ENCODE measurements at places on chromosomes 2 and 18. TPM values are rescaled to one million over a fixed set of nuclear protein-coding genes. Genes with fewer than 3 reads are reported as not detected.

- DNase-seq: no peak
Measured at GRCh38 chr2:201759567-201759966, 21.2 kb downstream of the ALS2 start.

DNA sequence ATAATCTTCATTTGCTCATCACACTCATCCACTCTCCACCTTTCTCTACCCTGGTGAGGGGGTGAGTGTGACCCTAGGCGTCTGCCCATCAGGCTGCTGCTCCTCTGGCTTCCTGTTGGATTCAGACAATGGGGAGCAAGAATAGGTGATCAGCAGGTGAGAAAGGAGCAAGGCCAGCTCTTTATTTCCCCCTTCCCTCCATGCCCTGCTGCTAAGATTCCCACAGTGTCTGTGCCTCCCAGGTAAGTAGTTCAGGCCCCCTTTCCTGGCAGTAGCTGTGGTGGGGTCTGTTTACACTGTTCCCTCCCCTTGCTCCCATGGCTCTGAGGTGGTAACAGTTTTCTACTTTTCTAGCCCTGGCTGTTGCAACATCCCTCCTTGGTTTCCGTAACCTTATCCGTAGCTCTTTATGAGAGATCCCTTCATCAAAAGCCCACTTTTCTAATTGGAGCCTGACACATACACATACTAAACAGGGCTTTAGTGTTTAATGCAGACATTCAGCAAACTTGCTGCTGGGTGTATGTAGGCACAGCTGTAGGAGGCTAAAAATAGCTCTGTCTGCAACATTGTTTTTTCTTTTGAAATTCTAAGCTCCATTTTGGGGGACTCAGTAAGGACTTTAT, 27.5 kb downstream of the MAP2 start:
- DNase-seq: no peak

DNA sequence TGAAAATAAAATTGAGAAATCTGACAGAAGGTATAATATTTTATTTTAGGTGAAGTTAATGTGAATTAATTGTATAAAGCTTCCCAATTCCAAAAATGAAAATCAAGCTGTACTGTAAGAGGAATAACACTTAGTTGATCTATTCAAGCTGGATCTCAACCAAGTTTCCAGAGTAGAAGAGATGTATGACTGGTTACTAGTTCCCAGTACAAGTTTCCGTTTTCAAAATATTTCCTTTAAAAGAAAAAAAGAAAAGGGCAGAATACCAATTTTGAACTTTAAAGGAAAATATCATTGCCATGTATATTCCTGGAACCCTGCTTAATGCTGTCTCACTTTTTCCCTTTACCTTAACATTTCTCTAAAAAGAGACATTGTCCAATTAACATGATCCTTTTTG, 308.5 kb downstream of the IRS1 start:
- no peak for DNase-seq

- DNase-seq: no peak
Measured at GRCh38 chr18:48572402-48573126, 33.7 kb downstream of the CTIF start.

DNA sequence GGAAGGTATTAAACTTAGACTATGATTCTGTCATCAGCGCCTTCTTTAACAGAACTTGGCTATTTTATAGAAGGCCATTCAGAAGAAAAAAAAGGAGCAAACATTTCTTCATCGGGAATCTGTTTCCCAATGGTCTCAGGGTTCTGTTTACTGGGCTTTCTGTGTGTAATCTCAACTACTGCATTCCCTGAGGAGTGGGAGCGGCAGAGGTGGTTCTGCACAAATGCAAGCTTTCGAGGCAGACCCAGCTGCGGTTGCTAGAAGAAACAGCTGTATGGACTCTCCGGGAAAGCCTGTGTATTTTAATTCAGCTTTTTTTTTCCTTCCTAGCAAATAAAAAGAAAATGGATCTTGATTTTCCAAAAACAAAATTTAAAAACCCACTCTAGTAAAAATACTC, 250.7 kb downstream of the NAPG start:
- DNase-seq: no peak

- no peak for DNase-seq
Measured at GRCh38 chr2:16678964-16679363, 13.3 kb upstream of the CYRIA start.

- DNase-seq: no peak
Measured at GRCh38 chr2:95374029-95374428, 28.5 kb upstream of the FAHD2A start.

DNA sequence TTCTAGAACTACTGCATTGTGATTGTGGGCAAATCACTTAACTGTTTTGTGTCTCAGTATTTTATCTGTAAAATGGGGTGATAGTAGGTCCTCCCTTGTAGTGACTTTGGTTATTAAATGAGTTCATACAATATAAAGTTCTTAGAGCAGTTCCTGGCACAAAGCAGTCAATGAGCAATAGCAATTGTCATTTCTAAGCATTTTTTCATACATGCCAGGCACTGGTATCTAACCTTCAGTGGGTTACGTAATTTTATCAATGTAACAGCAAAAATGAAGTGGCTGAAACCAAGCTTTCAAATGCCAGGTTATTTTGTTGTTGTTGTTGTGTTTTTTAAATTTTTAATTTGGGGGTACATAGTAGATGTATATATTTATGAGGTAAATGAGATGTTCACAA, 401.9 kb downstream of the MEIS1 start:
- DNase-seq: no peak

DNA sequence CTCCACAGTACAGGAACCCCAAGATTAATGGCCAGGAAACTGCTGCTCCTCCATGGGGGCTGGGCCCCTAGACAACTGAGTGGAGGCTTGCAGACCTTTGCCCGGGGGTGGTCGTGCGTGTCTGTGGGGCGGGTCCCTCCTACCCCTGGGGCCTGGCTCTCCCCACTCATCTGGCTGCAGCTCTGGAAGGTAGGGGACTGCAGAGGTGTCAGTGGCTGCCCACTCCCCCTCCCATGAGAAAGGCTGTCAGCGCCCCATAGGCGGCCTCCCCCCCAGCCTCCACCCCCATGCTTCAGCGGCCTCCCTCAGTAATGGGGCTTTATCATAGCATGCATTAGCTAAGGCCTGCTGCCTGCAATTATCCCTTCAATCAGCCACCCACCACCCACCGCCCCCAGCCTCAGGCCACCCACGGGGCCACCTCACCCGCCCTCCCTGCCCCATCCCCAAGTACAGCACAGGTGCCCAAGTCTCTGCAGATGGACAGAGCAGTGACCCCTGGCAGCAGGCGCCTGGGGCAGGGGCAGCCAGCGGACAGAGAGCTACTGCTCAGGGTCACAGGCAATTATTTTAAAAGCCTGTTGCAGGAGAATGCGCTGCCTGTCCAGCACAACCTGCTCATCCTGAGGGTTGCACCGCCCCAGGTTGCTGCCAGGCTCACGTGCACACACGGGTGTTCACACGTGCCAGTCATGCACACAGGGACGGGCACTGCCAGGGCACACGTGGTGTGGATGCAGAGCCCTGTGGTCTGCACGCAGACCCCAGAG, 9.1 kb upstream of the ECEL1 start:
- DNase-seq: no peak

DNA sequence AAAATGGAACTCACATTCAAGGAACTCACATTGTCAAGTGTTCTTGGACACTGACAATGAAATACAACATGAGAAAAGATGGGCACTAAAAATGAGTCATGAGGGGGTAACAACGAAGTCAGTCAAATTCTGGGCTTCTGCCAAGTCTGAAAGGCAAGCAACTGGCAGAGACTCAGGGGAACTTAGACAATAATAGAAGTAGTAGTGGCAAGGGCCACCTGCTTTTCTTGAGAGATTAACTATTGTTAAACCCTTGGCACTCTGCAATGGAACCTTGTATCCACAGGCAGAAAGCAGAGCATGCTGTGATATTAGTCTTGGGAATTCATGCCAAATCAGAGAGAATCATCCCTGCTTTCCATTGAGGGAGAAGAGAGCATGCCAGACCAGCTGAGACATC, 382.6 kb upstream of the CDH2 start:
- no peak for DNase-seq

DNA sequence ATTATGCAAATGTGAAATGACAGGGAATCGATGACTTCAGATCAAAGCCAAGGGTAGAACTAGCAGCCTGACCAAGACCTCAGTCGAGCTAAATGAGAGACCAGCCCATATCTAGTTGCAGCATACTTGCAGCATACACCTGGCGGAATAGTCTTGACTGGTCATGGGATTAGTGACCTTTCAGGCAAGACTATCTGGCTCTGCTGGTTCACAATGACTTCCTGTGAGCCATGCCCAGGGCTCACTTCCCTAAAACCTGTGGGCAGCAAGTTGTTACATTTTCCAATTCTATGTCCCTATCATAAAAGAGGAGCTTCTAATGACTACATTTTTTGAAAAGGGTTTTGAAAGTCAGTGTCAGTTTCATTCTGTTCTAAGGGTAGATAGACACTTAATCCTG, 1624.9 kb upstream of the CELF4 start:
- DNase-seq: no peak

DNA sequence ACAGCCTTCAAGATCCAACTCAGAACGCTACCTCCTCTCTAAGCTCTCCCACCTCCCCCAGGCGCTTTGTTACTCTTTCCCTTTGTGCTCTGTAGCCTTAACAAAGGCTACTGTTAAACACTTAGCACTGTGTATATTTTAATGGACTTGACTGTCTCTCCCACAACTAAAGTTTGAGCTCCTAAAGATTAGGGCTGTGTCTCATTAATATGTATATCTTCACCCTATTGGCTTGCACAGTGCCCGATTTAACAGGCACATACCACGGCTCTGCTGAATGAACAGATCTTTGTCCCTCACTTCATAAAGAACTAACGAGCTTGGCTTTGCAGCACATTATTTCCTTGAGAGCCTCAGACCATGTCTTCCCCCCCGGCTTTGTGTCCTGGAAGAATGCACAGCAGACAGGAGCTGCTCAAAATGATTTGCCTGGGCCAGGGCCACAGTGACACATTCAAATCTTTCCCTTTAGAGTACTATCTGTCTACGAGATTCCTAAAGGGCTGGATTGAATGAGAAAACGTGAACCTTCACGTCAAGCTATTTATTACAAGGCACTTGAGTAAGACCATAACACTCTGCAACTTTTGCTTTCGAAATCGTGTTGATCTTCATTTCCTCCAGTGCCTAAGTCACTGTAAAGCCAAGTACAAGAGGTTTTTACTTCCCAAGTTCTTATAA, 22.1 kb downstream of the ABHD3 start:
- no peak for DNase-seq

GRCh38 chr18:13217466-13217961, 1.0 kb upstream of the LDLRAD4 start:
- peak; percentile 39 for DNase-seq

DNA sequence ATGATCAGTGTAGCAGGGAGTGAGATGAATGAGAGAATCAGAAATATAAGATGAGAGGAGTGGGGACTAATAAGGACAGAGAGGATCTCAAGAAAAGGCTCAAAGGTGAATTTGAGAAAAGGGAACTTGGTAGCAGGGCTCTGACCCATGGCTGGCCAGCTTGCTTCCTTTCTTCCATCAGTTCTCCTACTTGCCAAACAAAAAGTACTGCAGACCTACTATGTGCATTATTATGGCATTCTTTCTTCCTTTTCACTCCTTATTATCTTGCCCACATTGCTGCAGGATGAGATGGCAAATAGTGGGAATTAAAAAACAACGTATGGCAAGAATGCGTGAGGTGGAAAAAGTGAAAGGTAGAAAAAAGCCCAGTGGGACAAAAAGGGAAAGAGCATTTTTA, 33.0 kb downstream of the PRKD3 start:
- DNase-seq: no peak

GRCh38 chr18:8890957-8891464, 185.7 kb downstream of the MTCL1 start:
- DNase-seq: peak; percentile 92

DNA sequence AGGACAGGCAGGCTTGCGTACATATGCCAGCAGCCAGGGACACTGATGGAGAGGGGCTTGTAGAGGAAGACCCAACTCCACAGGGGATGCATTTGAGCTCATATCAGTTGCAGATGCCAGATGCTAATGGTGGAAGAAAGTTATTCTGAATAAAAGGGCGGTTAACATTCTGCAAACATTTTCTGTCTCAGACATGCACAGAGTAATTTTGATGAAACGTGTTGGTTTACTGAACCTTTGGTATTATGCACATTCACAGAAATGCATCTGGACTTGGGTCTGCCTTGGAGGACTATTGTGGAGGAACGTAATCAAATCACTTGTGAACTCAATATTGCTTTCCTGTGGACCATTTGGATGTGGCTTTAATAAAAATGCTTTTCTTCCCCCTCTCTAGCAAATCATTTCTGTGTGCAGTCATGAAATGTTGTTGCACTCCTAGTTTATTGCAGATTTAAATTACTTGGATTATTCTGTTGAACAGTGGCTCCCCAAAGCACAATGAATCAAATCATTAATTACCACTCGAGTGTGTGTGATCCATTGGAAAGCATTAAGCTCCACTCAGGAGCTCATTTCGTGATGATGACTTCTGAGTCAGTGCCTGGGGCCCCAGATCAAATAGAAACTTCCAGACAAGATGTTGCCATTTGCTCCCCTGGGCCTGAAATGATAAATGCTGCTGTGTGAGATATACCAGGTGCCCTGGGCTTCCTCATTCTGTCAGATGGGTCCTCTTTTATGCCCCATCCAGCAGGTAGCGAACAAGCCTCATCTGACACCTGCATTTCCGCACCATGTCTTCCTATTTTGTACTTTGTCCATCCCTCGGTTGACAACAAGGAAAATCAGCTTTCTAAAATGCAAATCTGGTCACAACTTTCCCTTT, 697.0 kb upstream of the HS6ST1 start:
- no peak for DNase-seq

GRCh38 chr2:52936029-52936428, 831.6 kb upstream of the CHAC2 start:
- no peak for DNase-seq

- DNase-seq: no peak
Measured at GRCh38 chr18:22921772-22922171, 11.4 kb upstream of the RBBP8 start.

GRCh38 chr2:86274265-86274917, 63.0 kb downstream of the REEP1 start:
- DNase-seq: peak; percentile 53

The IL18R1 gene
- polyA plus RNA-seq: 0.87 TPM

The PPP1R7 gene
- polyA plus RNA-seq: 136 TPM

The MAP3K19 gene
- not detected for polyA plus RNA-seq

The PSMA8 gene
- polyA plus RNA-seq: not detected

The KCTD1 gene
- 32.1 TPM for polyA plus RNA-seq

The ELAC1 gene
- polyA plus RNA-seq: 4.2 TPM

The PPP1R1C gene
- 0.89 TPM for polyA plus RNA-seq

The MERTK gene
- polyA plus RNA-seq: 1.0 TPM
